Spinal cord (tissue), 10 donors: ENCODE measurements at places on chromosomes 12 and 14. TPM values are rescaled to one million over a fixed set of nuclear protein-coding genes. Genes with fewer than 3 reads are reported as not detected.

- H3K27ac ChIP-seq: no peak overlapping the region
- H3K4me1 ChIP-seq: peaks cover 18% of the 10 kb centered on the region
- DNase-seq: no peak
- H3K27me3 ChIP-seq: peaks cover 2% of the 10 kb centered on the region
These were observed 1131.0 kb downstream of the BCL11B start for GRCh38 chr14:98140862-98141530.

Gene MGP
- 326 TPM for total RNA-seq

DNA sequence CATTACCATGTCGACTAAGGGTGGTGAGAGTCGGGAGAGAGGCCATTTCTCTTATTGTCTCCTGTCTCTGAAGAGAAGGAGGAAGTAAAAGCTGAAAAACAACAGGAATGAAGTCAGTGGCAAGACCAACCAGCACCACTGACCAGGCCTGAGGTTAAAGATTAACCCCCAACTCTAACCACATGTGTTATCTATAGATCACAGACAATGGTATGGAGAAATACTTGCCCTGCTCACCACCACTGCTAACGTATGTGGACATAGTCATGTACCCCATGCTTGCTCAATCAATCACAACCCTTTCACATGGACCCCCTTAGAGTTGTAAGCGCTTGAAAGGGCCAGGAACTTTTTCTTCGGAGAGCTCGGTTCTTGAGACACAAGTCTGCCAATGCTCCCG, 690.9 kb upstream of the LMO3 start:
- H3K27me3 ChIP-seq: no peaks in the 10 kb centered on the region
- no peaks in the 10 kb centered on the region for H3K36me3 ChIP-seq
- no peak overlapping the region for H3K27ac ChIP-seq

- H3K4me3 ChIP-seq: no peak overlapping the region
- H3K27me3 ChIP-seq: no peaks in the 10 kb centered on the region
- H3K27ac ChIP-seq: no peak overlapping the region
- peaks cover 3% of the 10 kb centered on the region for H3K4me1 ChIP-seq
- no peaks in the 10 kb centered on the region for H3K36me3 ChIP-seq
These were observed 6.9 kb downstream of the FBXO34 start for GRCh38 chr14:55277972-55278740.

Gene ARHGEF25
- 42.4 TPM for total RNA-seq

Gene DNAAF2
- 9.0 TPM for total RNA-seq

- no peaks in the 10 kb centered on the region for H3K4me1 ChIP-seq
- H3K27me3 ChIP-seq: no peaks in the 10 kb centered on the region
- H3K36me3 ChIP-seq: no peaks in the 10 kb centered on the region
- no peak for DNase-seq
These were observed 248.0 kb downstream of the NPAS3 start for GRCh38 chr14:33186656-33187055.

DNA sequence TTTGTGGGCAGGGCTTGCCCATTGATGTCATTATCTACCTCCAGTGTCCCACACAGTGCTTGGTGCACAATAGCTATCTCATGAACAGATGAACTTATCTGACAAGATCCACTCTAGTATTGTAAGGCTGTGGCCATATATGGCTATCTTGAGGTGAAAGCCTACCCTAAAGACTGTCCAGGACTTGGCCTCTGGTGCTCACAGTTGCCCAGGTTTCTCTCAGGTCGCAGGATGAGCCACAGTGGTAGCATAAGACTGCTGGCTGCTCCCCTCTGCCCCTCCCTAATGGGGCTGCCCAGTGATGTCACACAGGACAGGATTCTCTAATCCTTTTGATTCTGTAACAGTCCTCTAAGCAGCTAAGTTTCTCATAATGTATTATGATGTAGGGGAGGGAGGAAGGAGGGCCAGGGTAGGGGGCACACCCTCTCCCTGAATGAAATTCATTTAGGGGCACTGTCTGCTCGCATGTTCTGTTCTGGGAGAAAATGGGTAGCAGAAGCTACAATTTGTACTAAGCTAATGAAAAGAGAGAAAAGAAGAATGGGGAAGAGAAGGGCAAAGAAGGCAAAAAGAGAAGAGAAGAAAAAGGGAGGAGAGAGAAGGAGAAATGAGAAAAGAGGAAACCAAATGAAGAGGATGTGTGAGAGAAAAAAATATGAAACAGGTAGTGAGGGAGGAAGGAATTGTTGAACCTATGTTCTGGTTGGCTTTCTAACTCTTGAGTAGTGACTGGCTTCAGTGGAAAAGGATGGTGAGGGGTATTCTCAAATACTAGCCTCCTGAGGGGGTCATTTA, 3.4 kb upstream of the PPM1A start:
- H3K27ac ChIP-seq: no peak overlapping the region
- H3K36me3 ChIP-seq: peaks cover 3% of the 10 kb centered on the region
- H3K4me3 ChIP-seq: no peak overlapping the region
- H3K27me3 ChIP-seq: no peaks in the 10 kb centered on the region
- peaks cover 13% of the 10 kb centered on the region for H3K4me1 ChIP-seq
- DNase-seq: no peak

DNA sequence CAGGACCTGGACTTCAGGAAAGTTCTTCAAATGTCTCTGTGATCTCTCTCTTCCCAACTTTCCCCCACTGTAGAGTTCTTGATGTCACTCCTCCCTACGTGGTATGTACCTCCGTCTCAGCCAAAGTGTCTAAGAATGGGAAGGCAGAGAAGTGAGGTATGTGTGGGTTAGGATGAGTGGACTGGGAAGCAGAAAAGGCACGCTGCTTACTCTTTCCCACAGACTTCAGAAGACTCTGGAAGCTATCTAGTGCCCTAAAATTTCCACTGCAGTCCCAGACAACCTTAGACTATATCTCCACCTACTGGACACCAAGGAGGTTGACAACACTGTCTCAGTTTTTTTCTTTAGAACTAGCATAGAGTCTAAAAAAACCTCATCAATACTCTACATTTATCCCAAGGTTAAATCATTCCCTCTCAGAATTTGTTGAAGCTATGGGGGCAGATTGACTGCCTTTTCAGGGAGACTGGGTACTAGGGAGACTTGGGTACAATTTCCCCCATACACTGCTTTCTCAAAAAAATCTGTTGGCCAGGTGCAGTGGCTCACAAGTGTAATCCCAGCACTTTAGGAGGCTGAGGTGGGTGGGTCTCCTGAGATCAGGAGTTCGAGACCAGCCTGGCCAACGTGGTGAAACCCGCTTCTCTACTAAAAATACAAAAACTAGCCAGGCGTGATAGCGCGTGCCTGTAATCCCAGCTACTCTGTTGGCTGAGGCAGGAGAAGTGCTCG, 20.6 kb upstream of the ITGA5 start:
- H3K36me3 ChIP-seq: no peaks in the 10 kb centered on the region
- no peaks in the 10 kb centered on the region for H3K4me1 ChIP-seq
- no peak overlapping the region for H3K27ac ChIP-seq
- DNase-seq: peak; percentile 90
- no peaks in the 10 kb centered on the region for H3K27me3 ChIP-seq
- H3K4me3 ChIP-seq: no peak overlapping the region

GRCh38 chr14:93799989-93800921, 12.0 kb upstream of the PRIMA1 start:
- H3K27ac ChIP-seq: no peak overlapping the region
- no peaks in the 10 kb centered on the region for H3K27me3 ChIP-seq
- H3K4me1 ChIP-seq: no peaks in the 10 kb centered on the region
- H3K36me3 ChIP-seq: no peaks in the 10 kb centered on the region
- H3K4me3 ChIP-seq: no peak overlapping the region

- H3K4me1 ChIP-seq: no peaks in the 10 kb centered on the region
- no peaks in the 10 kb centered on the region for H3K27me3 ChIP-seq
- H3K4me3 ChIP-seq: no peak overlapping the region
These were observed 252.9 kb upstream of the KRR1 start for GRCh38 chr12:75764091-75764841.

Gene CFAP54
- total RNA-seq: 16.2 TPM

DNA sequence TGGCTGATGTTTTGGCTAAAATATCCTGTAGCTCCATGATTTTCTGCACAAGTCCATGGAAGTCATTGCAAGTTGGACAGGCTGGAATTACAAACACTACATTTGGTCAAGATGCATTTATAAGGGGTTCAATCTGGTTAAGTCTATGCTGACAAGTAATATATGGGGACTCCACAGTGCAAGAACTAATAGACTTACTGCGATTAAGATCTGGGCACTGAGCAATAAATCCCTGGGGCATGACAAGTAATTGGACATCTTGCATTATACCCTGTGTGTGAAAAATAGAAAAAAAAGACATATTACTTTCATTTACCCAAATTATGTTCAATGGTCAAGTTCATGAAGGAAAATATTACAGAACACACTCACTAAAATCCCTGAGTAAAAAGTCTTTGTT, 99.1 kb downstream of the NELL2 start:
- H3K4me1 ChIP-seq: no peaks in the 10 kb centered on the region
- H3K27ac ChIP-seq: no peak overlapping the region
- H3K36me3 ChIP-seq: no peaks in the 10 kb centered on the region
- no peaks in the 10 kb centered on the region for H3K27me3 ChIP-seq
- H3K4me3 ChIP-seq: no peak overlapping the region
